ENCODE measurements at places on chromosomes 4 and X.
A peak's percentile ranks its signal among the peaks of the same experiment; 100 is the strongest.

DNA sequence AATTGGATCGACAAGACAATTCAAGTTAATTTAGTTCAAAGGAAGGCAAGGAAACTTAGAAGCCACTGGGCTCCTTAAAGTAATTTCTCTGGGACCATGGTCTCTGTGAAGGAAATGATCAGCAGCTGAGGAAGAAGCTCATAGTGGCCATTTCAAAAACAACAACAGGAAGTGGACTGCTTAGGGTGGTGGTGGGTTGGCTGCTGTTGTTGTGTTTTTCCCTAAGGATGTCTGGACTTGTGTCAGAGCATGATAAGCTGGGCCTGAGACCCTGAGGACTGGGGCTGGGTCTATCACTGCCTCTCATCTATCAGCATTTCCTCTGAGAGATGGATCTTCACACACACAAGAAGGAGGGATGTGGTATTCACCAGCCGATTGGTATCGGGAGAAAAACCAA, 18.3 kb downstream of the KDR start:
- DNase-seq, result no peak

DNA sequence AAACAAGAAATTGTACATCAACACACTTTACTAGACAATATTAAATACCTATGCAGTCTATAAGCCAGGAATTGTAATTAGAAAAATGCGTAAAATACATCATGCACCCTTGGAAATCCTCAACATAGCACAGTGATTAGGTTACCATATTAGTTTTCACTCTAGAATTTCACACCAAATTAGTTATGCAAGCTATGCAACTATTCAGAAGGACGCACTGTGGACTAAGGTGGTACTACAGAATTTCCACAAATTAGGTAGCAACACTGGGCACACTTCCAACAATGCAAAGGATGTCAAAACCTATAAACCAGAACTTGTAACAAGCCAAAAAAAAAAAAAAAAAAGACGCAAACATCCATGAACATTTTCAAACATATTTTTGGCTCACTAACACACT, 71.1 kb upstream of the ZCCHC13 start:
- DNase-seq, result no peak

DNA sequence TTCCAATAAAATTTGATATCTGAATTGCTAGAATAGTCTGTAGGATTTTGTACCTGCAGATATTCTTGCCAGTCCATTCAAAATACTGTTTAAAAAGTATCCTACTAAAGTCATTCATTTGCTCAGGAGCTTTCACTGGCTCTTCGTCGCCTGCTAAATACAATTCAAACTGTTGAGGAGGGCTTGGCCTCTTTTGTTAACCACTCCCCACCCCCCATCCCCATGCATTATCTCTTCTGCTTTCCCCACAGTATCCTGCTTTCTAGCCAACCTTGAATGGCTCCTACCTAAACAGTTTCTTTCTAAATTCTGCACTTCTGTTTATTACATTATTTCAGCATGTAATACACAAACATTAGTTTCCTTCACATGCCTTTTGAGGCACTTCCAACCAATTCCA, 230.8 kb downstream of the CPE start:
- no peak for DNase-seq

DNA sequence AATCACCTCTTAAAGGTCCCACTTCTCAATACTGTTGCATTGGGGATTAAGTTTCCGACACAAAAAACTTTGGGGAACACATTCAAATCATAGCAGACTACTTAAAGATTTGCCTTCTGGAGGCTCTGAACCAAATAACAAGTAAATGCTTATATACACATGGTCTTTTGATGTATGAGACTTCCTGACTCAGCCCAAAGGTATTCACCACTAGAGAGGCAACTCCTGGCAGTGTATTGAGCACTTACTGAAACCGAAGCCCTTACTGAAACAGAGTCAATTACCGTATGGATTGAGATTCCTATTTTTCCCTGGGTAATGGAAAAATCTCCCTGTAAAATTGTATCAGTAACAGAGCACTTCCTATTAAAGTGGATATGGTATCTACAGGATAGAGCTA, 45.4 kb downstream of the ZCCHC13 start:
- DNase-seq, result peak; percentile 17

- no peak for DNase-seq
Observed at GRCh38 chrX:22396408-22396807, 123.7 kb downstream of the CBLL2 start.

GRCh38 chr4:71545168-71545567, 206.3 kb downstream of the SLC4A4 start:
- DNase-seq, result peak; percentile 51

- no peak for DNase-seq
Observed at GRCh38 chr4:188783175-188783574, 643.9 kb downstream of the TRIML1 start.

DNA sequence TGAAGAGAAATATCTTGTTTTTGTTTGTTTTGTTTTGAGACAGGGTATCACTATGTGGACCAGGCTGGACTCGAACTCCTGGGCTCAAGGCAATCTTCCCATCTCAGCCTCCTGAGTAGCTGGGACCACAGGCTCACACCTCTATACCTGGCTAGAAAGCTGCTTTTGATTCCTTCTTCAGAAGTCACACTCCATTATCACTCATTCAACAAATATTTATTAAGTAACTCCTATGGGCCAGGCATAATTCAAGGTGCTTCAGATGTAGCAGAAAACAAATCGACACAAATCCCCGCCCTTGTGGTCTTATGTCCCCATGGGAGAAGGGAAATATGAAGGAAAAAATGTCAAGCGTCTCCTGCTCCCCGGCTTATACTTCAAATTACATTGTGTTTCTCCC, 72.6 kb upstream of the DHX15 start:
- no peak for DNase-seq

GRCh38 chrX:46617906-46618305, 44.3 kb downstream of the CHST7 start:
- no peak for DNase-seq

DNA sequence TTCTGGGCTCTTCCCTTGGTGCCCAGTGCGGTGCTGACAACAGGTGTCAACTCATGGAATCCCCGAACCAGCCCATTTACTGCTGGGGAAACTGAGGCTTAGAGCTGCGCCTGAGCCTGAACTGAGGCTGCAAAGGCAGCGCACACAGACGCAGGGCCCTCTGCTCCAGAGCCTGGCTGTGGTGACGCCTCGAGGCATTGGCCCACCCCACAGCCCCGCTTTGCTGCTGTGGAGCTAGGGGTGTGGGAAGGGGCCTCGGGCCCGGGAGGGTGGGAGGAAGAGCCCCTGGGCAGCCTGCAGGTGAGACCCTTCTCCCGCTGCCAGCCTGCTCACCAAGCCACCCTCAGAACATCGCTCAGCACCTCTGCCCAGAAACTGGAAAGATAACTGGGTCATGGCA, 97.4 kb upstream of the LRPAP1 start:
- DNase-seq, result no peak

DNA sequence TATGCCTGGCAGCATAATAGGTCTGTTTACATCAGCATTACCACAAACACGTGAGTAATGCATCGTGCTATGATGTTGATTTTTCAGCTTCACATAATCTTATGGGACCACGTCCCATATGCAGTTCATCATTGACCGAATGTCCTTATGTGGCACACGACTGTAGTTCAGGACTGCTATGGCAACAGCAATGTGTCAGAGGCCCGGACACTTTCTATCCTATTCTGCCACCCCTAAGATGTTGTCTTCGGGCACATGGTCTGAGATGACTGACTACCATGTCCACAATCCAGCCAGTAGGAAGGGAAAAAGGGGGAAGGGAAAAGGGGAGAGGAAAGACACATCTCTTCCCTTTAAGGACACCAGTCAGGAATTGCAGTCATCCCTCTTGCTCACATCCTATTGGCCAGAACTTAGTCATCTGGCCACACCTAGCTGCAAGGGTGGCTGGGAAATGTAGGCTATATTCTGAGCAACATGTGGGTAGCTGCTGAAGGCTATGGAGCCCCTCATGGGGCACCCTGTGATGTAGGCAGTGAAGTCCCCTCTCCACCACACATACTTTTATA, 196.0 kb upstream of the RBPJ start:
- DNase-seq, result no peak

DNA sequence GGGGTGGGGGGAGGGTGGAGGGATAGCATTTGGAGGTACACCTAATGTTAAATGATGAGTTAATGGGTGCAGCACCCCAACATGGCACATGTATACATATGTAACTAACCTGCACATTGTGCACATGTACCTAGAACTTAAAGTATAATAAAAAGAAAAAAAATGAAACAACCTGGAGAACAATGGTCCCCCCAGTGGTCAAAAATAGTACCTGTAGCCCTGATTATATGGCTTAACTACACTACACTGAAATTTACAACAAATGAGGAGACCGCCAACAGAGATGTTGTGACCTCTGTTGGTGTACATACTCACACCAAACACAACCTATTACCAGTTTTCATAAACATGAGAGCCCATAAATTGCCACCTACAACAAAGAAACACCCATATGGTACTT, 7.3 kb upstream of the MAGEE1 start:
- no peak for DNase-seq

- DNase-seq, result no peak
Observed at GRCh38 chr4:16111533-16111932, 27.7 kb upstream of the PROM1 start.
